Activated T-cell treated with anti-CD3 and anti-CD28 coated beads for 1 hour (primary cell): ENCODE measurements at places on chromosomes 11 and 22.

GRCh38 chr11:19735909-19736498 lies 23.4 kb downstream of the NAV2 start:
- DNase-seq: no peak

DNA sequence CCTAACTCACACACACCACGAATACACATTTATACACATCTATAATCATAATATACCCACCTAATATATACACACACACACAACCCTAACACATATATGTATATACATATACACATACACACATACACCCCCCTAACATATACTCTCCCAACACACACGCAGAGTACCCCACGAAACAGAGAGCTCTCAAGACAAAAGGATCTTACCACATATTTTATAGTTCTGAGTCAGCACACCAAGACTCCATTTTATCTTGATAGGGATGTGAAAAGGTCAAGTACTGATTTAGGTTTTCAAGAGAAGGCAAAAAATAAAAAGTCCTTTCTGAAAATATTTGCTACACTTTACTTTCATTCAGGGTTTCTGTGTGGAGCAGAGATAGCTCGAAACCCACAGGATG lies 1207.2 kb downstream of the LRRC4C start:
- DNase-seq: no peak

- peak; percentile 39 for DNase-seq
Observed at GRCh38 chr11:44110231-44110679, 14.8 kb downstream of the EXT2 start.

- no peak for DNase-seq
Observed at GRCh38 chr22:17423616-17424015, 54.4 kb downstream of the CECR2 start.

- no peak for DNase-seq
Observed at GRCh38 chr22:22015631-22016030, 33.0 kb upstream of the TOP3B start.

- DNase-seq: no peak
Observed at GRCh38 chr11:71114124-71114851, 138.1 kb downstream of the SHANK2 start.

DNA sequence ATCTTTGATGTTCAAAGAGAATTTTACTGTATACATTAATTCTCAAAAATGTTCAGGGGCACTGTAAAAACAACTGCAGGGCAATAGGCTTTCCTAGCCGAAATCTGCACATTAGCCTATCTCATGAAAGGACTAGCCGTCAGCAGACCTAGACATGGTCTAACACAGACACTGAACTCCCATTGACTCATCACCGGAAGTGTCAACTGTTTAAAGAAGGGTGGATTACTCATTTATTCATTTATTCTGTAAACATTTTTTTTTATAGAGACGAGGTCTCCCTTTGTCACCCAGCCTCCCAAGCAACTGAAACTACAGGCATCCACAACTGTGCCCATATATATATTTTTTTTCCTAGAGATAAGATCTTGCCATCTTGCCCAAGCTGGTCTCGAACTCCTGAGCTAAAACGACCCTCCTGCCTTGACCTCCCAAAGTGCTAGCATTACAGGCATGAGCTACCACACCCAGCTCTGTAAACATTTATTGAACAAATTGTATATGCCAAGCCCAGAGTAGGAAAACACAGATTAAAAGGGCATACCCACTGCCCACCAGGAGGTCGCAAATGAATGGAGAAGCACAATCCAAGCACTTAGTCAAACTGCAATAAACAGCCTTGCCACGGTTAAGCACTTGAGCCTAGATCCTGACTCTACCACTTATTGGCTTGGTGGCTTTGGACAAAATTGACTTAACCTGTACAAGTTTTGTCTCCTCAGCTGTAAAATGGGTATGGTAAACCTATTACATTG lies 26.6 kb downstream of the RAB30 start:
- DNase-seq: no peak
